ENCODE measurements at places on chromosomes 7 and 10.

- DNase-seq, result no peak
Observed at GRCh38 chr7:151837285-151838042, 39.5 kb downstream of the PRKAG2 start.

GRCh38 chr10:30436191-30436611 is 2.2 kb downstream of the MAP3K8 start:
- DNase-seq, result peak; percentile 58

- no peak for DNase-seq
Observed at GRCh38 chr10:130179640-130180039, 43.4 kb downstream of the GLRX3 start.

DNA sequence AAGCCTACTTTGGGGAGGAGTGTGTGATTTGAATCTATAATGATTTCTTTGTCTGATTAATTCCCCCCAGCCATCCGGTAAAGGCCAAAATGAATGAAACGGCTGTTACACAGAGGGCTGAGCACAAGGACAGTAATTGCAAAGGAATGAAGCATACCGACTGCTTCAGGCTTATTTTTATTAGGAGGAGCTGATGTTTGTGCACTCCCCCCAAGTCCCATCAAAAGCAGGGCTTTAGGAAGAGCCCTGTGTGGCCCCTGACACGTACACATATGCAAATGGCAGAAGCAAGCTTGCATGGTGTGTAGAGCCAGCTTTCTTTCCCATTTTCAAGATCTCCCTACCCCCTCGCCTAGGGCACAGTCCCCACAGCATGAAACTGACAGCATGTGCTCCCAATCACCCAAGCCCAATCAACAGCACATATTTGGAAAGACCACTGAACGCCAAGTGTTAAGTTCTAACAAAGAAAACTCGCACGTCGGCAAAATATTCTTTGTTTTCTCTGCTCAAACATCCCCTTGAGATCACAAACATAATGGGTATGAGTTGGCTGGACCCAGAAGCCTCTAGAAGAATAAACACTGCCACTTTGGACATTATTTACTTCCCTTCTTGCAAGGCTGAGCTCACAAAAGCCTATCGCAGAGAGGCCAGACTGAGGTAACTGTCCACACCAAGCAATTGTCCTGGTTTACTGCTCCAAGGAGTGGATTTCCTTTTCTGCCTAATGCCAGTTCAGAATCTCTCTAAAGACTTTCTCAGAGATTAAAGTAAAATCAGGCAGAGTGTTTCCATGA is 143.0 kb downstream of the CUBN start:
- no peak for DNase-seq

DNA sequence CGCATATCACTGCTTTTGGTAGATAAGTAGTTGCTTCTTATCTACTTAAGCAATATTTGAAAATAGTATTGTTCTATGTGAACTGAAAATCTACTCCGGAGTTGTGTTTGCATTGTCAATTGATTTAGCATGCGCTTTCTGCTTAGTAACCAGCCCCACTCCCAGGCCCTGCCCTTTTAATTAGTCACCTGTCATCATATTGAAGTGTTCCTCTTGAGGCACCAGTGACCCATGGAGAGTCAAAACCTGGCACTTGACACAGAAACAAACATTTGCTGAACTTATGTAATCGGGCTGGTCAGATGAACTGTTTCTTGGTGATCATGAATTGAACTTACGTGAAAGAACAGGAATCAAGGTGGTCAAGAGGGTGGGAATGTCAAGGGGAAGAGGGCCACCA is 27.8 kb upstream of the CDHR3 start:
- no peak for DNase-seq

DNA sequence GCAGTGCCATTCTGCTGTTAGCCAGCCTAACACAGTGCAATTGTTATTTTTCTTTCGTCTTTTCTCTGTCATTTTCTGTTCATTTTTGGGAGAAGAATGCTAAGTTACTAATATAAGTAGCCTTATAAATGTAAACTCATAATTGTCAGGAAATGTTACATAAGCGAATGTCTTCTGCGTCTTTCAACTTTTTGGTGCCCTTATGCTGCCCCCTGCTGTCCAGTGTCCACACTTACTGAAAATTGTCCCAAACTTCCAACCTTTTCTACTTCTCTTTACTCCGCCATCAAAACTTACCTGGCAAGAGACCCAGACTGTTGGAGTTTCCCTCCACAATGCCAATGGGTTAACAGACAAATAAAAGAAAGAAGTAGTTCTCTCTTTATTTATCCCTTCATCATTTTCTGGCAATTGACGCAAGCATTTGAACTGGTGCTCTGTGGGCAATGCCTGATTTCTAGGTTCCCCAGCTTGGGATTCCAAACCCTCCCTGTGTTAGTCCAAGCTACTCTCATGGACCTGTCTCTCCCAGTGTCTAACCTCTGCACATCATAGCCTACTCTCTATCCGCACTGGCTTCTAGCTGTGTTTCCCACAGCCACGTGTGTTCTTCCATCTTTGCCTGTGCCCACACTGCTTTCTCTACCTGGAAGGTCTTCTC is 21.0 kb upstream of the EPC1 start:
- peak; percentile 3 for DNase-seq

GRCh38 chr10:86099542-86100334 is 266.9 kb downstream of the GRID1 start:
- no peak for DNase-seq

DNA sequence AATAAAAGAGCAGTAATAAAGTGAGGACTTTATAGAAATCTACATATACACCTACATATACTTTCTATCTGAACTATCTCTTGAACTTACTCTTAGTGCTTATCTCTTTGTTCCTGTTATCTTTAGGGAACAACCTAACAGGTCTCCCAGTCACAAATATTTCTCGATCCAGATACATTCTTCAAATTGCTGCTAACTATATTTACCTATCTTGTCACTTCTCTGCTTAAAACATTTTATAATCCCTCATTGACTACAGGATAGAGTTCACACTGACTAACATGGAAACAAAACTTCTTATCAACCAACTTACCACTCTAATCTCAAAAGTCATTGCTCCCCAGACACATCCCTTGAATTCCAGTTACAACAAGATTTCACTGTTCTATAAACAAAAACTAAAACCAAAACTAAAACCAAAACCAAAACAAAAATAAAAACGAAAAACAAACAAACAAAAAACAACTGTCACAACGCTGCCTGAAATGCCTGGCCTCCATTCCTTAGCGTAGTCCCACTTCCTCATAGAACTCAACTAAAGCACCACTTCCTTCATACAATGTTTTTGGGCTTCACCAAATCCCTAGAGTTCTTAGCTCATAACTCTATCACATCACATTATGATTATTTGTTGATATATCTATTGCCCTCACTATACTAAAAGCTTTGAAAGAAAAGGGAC is 134.7 kb downstream of the SEMA3D start:
- no peak for DNase-seq

GRCh38 chr7:26083113-26083512 is 68.9 kb upstream of the NFE2L3 start:
- DNase-seq, result no peak

DNA sequence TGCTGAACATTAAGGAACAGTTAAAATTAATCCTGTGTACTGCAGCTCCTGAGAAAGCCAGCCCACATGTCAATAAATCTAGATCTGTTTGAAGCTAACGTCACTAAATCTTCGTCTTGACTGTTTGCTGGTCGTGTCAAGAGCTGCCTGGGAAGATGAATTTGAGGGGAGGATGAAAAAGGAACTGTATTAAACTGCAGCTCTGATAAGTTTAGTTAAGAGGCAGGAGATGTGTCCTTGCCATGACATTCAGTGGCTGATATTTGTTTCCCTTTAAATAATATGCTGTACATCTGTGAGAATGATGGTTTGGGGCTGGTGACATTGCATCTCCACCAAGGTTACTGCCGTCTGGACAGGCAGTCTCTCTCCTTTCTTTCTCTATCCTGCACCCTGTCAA is 435.3 kb downstream of the LRMDA start:
- no peak for DNase-seq

GRCh38 chr10:21159669-21160068 is 262.6 kb upstream of the NEBL start:
- no peak for DNase-seq

DNA sequence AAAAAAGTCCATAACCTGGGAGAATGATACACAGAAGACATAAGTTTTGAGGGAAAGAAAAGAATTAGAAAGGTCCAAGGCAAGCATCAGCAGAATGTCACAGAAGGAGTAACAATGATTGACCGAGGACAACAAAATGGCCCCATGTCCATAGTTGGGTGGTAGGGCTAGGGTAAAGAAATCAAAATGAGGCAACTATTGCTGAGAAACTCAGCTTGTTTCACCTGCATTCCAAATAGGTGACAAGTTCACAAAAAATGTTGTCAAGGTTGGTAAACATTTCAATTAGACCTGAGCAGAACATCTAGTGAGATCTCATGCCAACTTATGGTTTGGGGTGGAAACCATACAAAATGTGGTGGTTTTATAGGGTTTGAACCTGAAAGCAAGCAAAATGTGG is 22.8 kb upstream of the DLX6 start:
- DNase-seq, result no peak

DNA sequence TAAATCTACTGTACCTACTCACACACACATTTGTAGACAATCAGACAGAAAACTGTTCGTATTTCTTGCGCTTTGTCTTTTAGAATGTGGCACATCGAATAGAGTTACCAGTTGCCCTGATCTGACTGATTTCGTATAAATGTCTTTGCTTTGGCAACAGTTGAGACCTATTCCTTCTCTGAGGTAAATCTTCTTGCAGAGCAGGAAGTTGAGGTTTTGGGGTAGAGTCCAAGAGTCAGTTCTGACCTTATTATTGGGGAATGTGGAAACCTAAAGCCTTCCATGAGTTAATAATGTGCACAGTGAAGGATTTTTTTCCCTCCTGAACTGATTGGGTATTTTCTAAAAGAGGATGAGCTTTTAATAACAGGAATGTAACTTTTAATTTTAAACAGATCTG is 135.3 kb downstream of the KIAA1217 start:
- peak; percentile 95 for DNase-seq

- no peak for DNase-seq
Observed at GRCh38 chr7:123798532-123799188, 46.3 kb upstream of the HYAL4 start.

DNA sequence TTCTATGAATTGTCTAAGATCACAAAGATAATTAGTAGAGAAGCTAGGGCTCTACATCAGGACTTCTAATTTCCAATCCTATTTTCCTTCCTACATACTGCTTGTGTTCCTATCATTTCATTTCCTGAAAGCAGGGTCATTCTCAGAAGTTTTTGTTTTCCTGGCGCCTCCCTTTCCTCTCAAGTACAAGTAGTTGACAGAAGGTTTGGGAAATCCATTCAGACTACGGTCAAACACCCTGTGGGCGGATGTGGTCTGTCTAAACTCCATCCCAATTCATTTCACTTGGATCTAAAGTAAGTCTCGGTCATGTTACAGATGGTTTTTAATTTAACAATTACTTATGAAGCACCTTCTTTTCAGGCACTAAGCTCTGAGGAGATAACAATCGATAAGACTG is 221.4 kb downstream of the MTERF1 start:
- DNase-seq, result no peak

DNA sequence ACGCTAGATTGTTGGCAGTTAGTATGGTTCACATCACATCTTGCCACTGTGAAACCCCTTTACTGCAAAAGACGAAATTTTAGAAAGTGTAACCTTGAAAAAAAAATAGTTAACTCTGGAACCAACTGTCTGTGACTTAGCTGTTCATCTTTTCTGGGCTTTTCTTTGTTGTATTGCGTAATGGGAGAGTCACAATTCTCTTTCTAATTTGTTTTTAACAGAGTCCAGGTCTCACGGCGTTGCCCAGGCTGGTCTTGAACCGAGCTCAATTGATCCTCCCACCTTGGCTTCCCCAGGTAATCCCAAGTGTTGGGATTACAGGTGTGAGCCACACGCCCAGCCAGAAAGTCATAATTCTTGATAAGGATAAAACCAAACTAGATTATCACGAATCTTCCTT is 14.5 kb downstream of the UBE3C start:
- DNase-seq, result no peak
